ENCODE measurements at places on chromosomes 11 and 22.

DNA sequence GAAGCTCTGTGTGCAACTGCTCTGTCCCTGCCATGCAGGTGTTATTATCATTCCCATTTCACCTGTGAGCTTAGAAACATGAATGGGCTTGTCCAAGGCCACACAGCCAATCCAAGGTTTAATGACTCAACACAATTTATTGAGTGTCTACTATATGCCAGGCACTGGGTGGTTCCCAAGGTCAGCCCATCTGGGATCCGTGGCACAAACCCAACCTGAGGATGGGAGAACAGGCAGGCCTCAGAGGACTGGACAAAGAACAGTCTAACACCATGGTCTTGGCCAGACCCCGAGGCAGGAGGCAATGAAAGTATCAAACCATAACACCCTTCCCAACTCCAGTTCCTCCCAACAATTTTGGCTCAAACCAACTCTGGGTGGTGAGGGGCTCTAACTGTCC is 15.7 kb downstream of the SPATA19 start:
- no peak for DNase-seq

- DNase-seq: no peak
These were observed 92.6 kb downstream of the TSPAN18 start for GRCh38 chr11:44819346-44819745.

- DNase-seq: no peak
These were observed 371.1 kb downstream of the DDX10 start for GRCh38 chr11:109036011-109036410.

DNA sequence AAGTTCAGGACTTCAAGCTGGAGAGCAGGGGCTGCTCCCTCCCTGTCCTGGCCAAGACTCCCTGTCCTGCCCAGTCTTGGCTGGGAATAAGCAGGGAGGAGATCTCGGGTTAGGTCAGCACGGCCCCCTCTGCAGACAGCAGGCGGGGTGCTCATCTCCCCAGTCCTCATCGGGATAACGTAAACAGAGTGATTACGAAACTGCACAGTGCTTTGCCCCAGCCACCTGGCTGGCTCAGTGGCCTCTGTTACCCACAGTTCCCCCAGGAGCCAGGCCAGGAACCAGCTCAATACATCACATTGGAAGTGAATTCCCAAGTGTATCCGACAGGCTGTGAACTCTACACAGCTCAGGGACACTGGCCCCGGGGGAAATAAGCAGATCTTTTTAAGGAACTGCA is 42.7 kb upstream of the KCNJ11 start:
- DNase-seq: no peak
